ENCODE measurements at places on chromosomes 6 and 20.
A peak's percentile ranks its signal among the peaks of the same experiment; 100 is the strongest.

DNA sequence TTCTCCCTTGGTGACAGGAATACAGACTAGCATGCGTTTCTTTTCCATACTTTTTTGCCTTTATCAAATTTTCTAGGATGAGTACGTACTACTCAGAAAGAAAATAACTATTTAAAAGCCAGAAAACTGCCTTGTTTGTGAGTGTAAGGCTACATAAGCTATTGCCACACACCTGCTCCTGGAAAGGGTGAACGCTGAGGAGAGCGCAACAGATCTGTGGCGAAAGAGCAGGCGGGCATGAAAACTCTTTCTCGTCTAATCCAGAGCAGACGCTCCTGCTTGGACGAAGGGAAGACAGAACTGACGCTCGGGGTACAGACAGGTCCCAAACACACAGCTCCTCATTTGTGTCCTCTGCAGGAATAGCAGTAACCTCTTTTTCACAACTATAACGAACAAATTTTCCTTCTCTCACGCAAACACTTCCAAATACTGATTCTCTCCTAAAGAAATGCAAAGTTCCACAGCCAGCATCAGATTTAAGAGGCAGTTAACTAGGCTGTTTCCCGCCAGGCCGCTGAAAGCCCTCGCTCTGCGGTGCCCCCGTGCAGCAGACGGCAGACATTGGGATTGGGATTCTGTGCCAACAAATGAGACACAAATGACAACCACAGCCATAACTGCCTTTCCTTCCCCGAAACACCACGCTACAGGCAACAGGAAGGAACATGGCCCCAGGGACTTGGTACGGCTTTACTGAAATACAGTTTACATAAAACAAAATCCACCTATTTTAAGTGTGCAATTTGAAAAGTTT, 20.0 kb downstream of the TAF4 start:
- no peak for DNase-seq

DNA sequence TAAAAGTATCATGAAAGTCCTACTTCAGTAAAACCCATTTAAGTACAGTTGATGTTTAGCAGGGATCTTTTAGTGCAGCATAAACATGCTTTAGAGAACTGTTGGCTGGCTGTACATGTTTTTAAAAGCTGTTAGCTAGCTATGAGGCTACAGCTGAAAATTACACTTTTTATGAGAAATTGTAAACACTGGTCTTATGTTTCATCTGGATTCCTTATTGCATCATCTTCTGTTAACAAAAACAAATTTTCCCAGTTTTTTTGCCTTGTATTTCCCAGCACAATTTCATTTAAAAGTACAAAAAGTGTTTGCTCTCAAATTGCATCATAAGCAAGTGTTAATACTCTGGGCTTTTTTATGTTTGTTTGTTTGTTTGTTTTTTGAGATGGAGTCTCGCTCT, 18.3 kb upstream of the HLA-E start:
- DNase-seq, result no peak

- no peak for DNase-seq
Observed at GRCh38 chr20:5484926-5485325, 168.2 kb upstream of the PROKR2 start.

GRCh38 chr6:107489636-107490565, at the start of gene SOBP:
Gene SOBP (plus strand): TSS chr6:107490117. CDS start chr6:107490617, 500 bp downstream.
- DNase-seq, result no peak

- DNase-seq, result no peak
Observed at GRCh38 chr6:39821046-39821740, 29.0 kb downstream of the DAAM2 start.

DNA sequence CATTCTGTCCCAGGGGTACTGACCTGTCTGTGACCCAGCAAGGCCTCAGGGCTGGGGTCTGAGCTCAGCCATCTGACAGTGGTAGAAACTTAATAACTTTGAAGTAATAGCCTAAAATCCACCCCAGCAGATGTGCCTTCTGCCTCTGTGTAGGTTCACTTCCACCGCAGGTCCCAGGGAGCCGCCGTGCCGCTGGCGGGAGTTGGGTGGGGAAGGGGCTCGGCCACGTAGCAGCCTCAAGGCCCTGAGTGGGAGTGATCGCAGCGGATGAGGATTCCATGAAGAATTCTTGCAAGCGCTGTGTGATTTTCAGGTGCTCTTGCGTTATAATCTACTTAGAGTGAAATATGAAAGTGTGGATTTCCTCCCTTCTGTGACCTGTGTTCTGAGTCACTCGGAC, 163.7 kb downstream of the DTNBP1 start:
- DNase-seq, result no peak

DNA sequence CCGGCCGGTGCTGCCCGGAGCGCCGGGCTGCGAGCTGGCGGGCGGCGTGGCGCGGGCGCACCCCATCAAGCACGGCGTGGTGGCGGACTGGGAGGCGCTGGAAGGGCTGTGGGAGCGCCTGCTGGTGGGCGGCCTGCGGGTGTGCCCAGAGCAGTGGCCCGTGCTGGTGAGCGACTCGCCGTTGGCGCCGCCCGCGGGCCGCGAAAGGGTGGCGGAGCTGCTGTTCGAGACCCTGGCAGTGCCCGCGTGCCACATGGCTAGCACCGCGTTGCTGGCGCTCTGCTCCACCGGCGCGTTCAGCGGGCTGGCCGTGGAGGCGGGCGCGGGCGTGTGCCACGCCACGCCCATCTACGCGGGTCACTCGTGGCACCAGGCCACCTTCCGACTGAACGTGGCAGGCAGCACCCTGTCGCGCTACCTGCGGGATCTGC, 517 bp downstream of the ACTL10 start:
- no peak for DNase-seq

DNA sequence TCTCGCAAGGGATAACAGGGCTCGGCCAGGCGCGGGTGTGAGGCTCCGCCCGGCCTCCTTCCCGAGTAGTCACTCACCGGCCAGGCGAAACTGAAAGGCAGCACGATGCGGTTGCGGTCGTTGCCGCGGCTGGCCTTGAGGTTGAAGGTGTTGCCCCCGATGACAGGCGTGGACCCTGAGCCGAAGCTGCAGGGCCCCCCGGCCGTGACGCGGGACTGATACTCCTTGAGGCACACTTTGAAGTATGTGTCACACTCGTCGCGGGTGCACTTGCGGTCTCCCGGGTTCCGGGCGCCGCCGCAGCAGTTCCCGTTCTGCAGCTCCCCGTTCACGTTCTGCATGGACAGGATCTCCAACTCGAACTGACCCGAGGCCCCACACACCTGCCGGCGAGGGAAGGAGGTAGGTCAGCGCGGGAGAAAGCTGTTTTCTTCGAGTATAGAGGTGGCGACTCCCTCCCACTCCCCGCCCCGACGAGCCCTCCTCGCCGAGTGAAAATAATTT, 1.1 kb downstream of the JAG1 start:
- DNase-seq, result peak; percentile 37

GRCh38 chr6:135850882-135851281, 619 bp upstream of the PDE7B start:
- no peak for DNase-seq

- DNase-seq, result peak; percentile 25
Observed at GRCh38 chr20:21505161-21505809, 8.6 kb downstream of the NKX2-2 start.

DNA sequence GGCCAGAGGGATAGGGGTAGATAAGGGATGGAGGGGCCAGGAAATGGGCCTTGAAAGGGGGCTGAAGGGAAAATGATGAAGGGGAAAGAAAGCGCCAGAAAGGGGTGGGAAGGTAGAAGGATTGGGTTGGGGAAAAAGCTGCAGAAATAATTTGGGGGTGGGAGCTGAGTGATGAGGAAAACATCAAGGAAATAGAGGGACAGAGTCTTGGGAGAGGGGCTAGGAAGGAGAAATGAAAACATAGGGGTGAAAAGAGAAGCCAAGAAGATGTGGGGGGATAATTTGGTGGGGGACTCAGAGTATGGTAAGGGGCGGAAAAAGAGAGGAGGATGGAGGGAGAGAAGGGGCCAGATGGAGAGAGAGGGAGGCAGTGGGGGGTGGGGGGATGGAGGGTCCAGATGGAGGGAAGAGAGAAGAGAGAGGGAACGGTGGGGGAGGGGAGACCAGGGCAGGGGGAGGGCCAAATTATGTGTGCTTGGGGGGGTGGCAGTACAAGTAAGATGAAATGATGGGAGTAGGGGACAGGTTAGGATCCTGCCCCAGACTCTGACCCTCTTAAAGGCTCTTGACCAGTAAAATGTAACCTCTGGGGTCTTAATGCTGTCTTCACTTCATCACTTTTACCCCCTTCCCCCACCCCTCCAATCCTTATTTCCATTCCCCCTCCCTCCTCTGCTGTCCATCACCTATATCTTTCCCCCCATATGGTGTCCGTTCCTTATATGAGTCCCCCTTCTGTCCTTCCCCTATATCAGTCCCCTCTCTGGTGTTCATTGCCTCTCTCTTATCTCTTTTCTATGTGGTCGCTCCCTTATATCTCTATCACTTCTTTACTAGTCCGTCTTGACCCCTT, 852 bp downstream of the SYNGAP1 start:
- DNase-seq, result no peak
